ENCODE measurements at places on chromosomes 4 and X. TPM values are rescaled to one million over a fixed set of nuclear protein-coding genes. Genes with fewer than 3 reads are reported as not detected.

GRCh38 chrX:139120760-139121159 lies 409.2 kb upstream of the FGF13 start:
- DNase-seq, result no peak

- DNase-seq, result no peak
These were observed 54.1 kb downstream of the PHF8 start for GRCh38 chrX:53990171-53990570.

Gene IL1RAPL1
- 0.73 TPM for total RNA-seq

DNA sequence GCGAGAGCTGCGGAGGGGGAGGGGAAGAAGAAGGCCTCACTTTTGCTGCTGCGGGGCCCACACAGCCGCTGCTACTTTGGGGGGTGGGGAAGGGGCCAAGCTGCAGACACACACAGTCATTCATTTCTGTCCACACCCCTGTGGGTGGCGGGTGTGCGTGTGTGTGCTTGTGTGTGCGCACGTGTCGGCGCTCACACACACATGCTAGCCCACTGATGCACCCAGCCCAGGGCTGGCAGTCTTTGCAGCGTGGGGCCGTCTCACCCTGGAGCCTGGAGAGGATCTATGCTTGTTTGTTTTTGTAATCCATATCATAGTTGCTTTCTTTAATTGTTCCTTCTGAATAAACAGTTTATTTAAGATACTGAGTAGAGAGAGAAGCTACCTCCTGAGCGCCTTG lies 4.0 kb downstream of the DUSP9 start:
- no peak for DNase-seq

DNA sequence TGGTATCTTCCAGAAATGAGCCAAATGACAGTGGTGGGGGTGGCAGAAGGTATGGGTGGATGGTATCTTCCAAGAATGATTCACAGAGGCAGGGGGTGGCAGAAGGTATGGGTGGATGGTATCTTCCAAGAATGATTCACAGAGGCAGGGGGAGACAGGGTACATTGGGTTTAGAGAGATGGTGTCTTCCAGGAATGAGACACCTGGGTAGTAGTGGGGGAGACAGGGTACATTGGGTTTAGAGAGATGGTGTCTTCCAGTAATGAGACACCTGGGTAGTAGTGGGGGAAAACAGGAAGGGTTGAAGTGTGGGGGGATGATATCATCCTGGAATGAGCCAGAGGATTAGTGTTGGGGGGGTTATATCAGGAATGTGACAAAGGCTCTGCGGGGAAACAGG lies 62.0 kb downstream of the MAOA start:
- no peak for DNase-seq

GRCh38 chr4:150160473-150160872 lies 82.2 kb downstream of the DCLK2 start:
- no peak for DNase-seq

Gene SLC9B2
- 6.4 TPM for total RNA-seq

DNA sequence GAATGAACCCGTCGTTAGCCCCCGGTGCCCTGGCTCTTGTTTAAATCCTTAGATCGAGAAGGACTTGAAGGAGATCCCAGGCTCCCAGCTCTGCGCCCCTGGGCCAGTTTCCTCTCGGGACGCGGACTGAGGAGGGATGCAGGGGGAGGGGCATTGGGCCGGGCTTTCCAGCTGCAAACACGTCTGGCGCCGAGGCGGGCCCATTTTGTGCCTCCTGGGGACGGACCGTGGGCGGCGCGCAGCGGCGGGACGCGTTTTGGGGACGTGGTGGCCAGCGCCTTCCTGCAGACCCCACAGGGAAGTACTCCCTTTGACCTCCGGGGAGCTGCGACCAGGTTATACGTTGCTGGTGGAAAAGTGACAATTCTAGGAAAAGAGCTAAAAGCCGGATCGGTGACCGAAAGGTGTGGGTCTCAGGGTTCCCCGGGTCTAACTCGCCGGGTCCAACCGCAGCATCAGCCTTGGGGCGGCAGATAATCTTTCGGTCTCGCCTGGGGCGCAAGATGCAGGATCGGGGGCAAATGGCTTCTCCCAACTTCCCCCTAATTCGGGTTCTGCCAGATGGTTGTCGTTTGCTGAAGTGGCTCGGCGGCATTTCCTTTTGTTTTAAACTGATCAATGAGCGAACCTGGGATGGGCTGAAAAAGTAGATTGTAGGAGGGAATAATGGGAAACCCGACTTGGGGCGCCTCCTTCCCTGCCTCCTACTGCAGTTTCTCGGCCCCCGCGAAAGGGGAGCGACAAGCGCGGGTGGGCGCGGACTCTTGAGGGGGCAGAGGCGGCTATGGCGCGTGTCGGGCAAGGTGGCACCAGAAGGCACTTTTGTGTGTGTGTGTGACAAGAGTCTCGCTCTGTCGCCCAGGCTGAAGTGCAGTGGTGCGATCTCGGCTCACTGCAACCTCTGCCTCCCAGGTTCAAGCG lies 2.9 kb downstream of the PDGFRA start:
- no peak for DNase-seq

DNA sequence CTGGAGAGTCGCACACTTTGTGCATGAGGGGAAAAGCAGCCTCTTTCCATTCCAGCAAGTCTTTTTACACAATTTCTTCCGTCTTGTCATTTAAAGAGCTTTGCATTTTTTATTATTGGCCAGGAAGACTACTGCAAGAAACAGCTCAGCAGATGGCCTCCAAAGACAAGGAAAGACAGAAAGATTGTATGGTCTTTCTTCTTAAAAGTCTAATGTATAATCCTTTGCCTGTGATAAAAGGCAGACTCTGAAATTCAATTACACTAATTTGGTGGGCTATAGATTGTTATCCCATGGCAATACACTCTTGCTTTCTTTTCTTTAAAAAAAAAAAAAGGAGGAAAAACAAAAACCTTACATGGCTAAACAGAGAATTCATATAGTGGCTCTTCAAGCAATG lies 5.9 kb downstream of the CAPN6 start:
- no peak for DNase-seq

Gene GNRHR
- total RNA-seq, result not detected

GRCh38 chr4:182922501-182923284 lies 5.5 kb upstream of the DCTD start:
- no peak for DNase-seq

Gene PAGE2
- not detected for total RNA-seq

Gene DCLK2
- total RNA-seq, result 32.6 TPM

DNA sequence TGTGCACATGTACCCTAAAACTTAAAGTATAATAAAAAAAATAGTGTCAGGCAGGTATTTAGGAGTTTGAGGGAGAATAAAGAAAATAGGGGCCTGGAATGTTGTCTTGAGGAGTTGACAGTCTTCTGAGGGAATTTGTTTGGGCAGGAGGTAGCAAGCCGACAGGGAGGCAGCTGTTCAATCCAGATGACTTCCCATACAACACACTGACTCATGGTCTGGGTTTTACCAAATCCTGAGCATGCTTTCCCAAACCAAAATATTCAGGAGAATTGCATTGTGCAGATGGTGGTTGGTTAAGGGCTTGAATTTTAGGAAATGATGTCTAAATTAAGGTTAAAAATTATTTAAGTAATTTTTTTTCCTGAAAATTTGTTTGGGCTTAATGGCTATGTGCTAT lies 430.0 kb downstream of the INPP4B start:
- DNase-seq, result no peak

GRCh38 chrX:24859211-24859841 lies 156.4 kb downstream of the ARX start:
- DNase-seq, result no peak

Gene SHOX
- total RNA-seq, result 0.11 TPM

DNA sequence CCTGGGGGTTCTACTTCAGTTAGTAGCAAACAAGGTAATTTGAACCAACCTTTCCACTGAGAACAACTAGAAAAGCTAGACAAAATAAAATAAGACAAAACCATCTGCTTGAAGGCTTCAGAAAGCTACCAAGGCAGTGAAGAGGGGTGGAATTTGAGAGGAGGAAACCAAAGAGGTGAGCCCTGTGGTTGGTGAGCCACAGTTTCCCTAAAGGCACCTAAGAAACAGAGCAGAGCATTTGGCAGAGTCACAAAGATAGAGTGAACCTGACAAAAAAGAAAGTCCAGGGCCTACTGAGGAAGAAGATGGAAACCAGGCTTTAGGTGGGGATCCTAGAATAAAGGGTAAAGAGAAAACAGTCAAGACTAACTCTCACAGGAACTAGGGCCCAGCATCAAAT lies 44.3 kb downstream of the CHST7 start:
- DNase-seq, result no peak

- no peak for DNase-seq
These were observed 25.9 kb downstream of the CFAP299 start for GRCh38 chr4:80361329-80361900.

Gene USP17L30
- not detected for total RNA-seq

Gene TLR10
- 0.22 TPM for total RNA-seq

Gene NAP1L3
- total RNA-seq, result 15.0 TPM

GRCh38 chr4:33494150-33494549 lies 2750.2 kb downstream of the ARAP2 start:
- no peak for DNase-seq

DNA sequence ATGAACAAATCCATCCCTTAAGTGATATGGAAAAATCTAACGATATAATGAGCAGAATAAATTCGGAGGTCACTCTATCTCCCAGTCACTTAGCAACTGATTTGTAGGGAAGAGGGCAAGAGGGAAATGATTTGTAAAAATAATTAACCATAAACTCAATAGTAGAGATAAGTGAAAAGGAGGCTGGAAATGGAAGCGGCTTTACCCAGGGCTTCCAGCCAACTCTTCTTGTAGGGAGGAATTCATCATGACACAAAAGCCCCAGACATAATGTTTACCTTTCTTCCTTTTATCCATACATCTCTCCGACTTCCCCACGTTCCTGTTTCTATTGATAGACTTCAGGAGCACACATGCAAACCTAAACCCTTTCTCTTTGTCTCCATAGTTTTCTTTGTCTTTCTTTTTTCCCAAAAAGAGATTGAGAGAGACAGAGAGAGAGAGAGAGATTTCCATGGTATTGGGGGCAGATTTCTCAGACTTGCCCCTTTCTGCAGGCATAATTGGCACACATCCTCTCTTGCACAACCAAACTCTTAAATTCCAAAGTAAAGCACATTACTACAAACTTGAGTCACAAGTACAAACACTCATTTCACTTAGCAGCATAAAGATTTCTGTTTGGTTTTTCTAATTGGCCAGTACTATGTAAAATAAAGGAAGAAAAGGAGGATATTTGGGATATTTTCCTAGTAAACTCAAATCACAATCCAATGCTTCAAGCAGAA lies 140.9 kb downstream of the MAPK10 start:
- DNase-seq, result no peak

GRCh38 chrX:28010875-28011274 lies 29.6 kb upstream of the DCAF8L1 start:
- DNase-seq, result no peak
